Endodermal cell (in vitro differentiated cells): ENCODE measurements at places on chromosomes 11 and 22.

GRCh38 chr22:18970176-18970947, 34.3 kb upstream of the PRODH start:
- peak; percentile 87 for DNase-seq

GRCh38 chr11:115585361-115586024, 81.3 kb upstream of the CADM1 start:
- no peak for DNase-seq

GRCh38 chr22:24120044-24120443, 61.2 kb upstream of the SUSD2 start:
- no peak for DNase-seq

DNA sequence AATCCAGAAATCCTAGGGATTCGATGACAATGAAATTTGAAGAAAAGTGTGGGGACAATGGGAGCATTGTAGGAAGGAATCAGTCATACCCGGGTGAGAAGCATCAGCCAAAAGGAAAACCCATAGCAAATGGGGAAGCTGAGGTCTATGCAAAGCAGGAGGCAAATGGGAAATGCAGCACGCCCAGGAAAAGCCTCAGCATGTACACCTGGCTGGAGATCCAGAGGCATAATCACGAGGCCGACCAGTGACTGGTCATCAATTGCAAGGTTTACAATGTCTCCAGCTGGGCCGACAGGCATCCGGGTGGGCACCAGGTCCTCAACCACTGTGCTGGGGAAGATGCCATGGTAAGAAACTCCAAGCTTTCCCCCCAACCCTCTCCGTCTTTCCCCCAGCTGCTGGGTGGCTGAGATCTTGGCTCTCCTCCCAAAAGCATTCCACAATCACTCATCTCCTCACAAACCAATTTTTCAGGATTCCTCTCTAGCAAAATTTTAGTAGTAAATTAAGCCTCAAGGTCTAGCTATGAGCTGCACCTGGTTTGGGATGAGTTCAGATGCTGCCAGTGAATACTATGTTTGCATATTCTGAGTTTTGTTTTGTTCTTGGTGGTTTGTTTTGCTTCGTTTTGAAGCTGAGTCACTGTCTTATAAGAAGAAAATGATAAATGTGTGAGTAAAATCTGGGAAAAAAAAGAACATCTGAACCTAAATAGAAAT, 98.0 kb upstream of the OR5AK2 start:
- DNase-seq, result no peak

GRCh38 chr22:31800065-31800464, 46.2 kb downstream of the DEPDC5 start:
- DNase-seq, result no peak

- DNase-seq, result no peak
Measured at GRCh38 chr11:24413391-24413790, 83.5 kb upstream of the LUZP2 start.

GRCh38 chr11:69058511-69059270, 10.0 kb downstream of the TPCN2 start:
- DNase-seq, result no peak

- no peak for DNase-seq
Measured at GRCh38 chr11:76124905-76125770, 81.2 kb downstream of the WNT11 start.

- DNase-seq, result no peak
Measured at GRCh38 chr11:61460474-61460881, 30.6 kb downstream of the SDHAF2 start.

DNA sequence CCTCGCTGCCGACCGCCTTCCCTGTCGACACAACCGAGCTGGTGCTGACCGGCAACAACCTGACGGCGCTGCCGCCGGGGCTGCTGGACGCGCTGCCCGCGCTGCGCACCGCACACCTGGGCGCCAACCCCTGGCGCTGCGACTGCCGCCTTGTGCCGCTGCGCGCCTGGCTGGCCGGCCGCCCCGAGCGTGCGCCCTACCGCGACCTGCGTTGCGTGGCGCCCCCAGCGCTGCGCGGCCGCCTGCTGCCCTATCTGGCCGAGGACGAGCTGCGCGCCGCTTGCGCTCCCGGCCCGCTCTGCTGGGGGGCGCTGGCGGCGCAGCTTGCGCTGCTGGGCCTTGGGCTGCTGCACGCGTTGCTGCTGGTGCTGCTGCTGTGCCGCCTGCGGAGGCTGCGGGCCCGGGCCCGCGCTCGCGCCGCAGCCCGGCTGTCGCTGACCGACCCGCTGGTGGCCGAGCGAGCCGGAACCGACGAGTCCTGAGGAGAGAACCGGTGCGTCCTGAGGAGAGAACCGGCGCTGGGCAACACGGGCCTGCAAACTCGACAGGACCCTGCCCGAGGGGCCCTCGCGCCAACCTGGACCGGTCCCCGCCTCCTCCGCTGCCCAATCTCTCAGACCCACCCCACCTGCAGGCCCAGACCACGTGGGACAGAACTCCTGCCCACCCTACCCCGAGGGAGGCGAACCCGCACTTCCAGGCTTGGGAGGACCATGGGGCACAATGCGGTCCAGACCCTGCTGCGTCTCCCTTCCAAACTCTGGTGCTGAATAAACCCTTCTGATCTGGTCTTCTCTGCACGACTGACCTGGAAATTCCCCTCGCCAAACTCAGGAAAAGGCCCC, 866 bp downstream of the GP1BB start:
- DNase-seq, result peak; percentile 90

- no peak for DNase-seq
Measured at GRCh38 chr11:48005136-48005535, 24.8 kb downstream of the PTPRJ start.

DNA sequence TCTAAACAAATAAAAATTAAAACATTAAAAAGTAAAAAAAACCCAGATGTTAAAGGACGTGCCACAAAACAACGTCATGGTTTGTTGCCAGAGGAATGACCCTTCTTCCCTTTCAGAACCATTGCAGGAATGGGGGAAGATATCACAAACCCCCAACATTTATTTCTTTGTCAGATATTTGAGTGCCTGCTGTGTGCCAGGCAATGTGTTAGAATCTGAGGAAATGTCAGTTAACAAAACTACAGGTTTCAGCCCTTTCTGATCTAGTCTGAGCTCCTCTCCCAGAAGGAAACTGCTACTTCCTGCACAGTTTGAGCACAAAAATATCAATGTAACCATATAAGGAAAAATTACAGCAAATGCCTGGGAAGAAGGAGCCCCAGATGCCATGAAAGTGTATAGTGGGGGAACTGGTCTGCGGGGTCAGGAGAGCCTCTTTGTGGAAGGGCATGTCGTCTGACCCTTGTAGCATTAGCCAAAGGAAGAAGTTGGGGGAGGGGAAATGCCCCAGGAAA, 7.1 kb upstream of the NHERF4 start:
- DNase-seq, result no peak

DNA sequence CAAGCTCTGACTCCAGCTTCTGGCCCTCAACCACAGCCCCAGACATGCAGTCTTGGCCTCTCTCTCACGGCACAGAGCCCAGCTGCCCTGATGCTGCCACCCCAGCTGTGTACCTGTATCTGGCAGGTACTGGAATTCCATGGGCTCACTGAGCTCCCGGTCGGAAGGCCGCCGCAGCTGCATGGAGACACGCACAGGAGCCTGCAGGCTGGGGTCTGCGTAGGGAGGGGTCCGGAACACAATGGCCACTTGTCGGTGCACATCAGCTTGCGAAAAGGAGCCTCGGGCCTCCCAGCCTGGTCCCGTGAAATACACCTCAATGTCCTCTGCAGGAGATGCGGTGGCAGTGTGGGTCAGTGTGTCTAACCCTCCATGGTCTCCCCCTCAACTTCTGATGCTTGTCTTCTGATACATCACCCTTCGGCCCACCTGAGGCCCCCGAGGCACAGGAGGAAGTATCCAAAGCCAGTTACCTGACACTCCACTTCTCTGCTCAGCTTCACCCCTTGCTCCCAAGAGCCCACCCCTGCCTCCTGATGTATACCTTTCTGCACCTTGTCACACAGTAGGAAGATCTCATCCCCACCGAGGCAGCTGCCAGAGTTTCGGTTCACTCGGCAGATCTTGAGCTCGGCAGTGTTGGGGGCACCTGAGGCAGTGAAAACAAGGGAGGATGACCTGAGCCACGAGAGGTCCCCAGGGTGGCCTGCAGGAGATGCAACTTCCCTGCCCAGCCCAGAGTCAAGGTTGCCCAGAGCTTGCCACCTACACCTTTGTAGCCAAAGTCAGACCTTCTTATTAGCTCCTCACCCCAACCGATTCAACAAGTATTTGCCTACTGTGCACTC, 4.3 kb downstream of the RELA start:
- no peak for DNase-seq
